ENCODE measurements at places on chromosomes 13 and 19.

DNA sequence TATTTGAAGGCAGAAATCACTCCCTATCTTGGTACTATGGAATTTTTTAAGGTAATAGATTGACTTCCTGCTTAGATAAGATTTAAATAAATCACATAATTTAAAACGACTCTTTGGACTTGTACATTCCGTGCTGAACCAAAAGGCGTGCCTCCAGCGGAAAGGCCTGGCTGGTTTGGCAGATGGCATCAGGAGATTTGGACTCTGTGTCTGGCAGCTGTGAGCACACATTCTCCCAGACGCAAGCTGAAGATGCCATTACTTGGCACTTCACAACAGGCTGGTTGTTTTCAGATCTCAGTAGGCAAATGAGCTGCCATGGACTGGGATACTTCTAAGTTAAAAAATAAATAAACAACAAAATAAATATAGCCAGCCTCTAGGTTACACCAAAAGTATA lies 104.5 kb upstream of the SLC15A1 start:
- no peak for DNase-seq

DNA sequence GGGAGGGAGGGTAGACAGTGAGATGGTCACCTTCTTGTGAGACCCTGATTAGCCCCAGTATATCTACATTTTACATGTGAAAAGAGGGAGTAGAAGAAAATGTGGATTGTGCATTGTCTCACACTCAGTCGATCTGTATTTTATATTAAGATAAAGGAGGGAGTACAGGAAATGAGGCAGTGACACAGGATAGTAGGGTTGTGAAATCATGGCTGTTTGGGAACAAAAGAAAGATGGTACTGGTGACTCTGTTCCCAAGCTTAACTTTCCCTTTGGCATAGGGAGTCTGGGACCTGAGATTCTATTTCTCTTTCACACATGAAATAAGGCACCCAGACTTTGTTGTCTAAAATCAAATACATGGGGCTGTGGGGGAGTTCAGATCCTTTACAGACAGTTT lies 194.7 kb downstream of the ABCC4 start:
- no peak for DNase-seq

DNA sequence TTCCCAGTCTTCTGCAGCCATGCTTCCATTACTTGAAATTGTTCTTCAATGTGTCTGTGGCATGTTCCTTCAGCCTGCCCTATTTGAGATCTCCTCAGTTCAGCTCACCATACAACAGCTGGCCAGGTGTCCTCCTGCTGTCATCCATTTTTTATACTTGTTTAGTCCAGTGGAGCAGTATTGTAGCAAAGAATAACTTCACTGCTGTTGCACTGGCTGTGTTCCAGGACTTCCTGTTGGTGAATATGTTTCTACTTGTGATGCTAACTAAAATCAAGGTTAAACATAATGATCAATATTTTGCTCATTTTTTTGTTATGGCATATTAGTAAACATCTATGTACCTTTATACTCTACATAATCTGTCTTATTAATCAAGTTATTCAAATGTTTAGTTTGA lies 1394.1 kb downstream of the PCDH9 start:
- DNase-seq = no peak

- DNase-seq = no peak
These were observed 460.8 kb downstream of the TBC1D4 start for GRCh38 chr13:75021151-75021550.

DNA sequence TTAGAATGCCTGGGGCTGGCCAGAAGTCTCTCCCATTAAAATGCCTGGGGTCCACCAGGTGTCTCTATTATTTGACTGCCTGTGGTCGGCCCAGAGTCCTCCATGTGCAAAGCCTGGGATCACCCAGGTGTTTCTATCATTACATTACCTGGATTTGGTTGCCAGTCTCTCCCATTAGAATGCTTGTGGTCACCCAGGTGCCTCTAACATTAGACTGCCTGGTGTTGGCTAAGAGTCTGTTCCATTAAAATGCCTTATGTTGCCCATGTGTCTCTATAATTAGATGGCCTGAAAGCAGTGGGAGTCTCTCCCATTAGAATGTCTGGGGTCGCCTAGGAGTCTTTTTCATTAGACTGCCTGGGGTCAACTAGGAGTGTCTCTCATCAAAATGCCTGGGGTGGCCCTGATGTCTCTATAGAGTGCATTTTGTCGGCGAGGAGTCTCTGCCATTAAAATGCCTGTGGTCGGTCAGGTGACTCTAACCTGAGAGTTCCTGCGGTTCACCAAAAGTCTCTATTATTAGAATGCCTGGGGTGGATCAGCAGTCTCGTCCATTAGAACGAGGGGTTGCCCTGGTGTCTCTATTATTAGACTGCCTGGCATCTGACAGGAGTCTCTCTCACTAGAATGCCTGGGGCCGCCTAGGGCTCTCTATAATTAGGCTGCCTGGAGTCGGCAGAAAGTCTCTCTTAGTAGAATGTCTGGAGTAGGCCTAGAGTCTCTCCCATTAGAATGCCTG lies 1540.5 kb downstream of the UQCRFS1 start:
- no peak for DNase-seq

DNA sequence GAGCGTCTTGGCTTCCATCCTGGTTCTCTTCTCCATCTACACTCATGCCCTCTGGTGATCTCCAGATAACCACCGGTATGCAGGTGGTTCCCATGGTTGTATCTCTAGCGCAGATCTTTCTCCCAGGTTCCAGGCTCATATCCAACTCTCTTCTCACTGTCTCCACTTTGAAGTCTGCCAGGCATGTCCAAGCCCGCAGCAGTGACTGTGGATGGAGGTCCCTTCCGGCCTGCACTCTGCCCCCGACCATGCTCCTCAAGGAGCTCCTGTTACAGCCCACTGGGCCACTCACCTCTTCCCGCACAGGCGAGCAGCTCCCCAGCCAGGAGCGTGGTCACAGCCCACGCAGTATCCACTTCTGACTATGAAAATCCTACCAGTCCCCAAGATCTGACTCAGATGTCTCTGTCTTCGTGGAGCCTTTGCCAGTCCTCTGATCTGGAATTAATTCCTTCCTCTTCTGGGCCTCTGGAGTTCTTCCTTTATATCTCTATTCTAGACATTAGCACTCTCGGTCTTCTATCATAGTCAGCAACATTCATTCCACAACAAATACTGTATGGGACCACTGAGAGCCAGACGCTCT lies 100.2 kb downstream of the TEX26 start:
- no peak for DNase-seq

DNA sequence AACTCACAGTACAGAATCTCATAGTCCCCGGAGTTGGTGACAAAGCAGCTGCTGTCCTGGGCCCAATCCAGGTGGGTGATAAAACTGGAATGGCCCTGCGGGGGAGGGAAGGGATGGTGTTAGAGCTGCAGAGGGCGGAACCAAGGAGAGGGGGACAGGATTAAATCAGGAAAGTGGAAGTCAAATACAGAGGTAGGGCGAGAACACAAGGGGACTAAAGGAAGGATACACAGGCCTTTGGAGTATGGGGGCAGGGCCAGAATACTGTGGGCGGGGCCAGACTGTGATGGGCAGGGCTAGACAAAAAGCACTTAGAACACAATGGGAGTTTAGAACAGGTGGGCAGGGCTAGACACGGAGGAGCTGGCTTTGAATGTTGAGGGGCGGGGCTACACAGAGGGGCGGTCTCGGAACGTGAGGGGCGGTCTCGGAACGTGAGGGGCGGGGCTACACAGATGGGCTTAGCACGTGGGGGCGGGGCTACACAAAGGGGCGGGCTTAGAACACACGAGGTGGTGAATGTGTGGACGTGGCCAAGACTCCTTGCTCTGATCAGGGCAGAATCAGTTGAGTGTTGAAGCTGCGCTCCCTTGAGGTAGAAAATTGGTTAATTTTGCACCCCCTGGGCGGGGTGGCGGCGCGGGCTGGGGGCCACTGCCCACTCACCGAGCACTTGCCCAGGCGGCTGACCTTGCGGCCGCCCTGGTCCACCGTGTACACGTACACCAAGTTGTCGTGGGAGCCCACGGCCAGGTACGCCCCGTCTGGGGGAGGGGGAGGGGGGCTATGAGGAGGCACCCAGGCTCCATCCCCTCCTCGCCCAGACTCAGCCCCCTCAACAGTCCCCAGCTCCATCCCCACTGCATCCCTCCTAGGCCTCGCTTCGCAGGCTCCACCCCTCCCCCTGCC lies 14.0 kb upstream of the GPR4 start:
- DNase-seq = peak; percentile 91

DNA sequence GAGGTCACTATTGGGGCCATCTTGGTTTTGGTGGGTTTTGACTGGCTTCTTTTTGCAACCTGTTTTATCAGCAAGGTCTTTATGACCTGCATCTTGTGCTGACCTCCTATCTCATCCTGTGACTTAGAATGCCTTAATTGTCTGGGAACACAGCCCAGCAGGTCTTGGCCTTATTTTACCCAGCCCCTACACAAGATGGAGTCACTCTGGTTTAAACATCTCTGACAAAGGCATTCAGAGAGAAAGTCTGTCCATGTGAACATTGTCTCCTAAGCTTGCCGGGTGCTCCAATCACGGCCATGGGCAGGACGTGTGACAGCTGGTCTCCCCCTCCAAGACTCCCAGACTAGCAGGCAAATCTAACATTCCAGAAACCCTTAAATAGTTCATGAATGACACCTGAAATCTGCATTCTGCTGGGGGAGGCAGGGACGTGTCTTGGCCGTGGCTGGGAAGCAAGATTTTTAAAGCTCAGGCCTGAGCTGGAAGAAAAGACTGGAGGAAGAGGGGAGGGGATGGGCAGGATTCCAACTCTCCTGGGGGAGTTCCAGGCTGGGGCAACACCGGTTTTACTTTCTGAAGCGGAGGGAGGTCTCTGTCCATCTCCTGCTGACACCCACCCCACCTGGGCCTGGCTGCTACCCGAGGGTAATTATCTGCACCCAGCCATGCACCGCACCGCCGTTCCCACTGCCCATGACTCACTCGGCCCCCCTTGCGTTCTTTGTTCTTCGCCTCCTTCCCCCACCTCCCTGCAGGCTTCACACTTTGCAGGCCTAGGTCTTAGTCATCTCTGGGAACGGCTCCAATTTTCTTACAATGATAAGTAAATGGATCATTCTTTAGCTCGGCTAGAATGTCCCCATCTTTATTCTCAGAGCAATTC lies 11.6 kb upstream of the OR1M1 start:
- no peak for DNase-seq

GRCh38 chr19:14686411-14686810 lies 3.4 kb upstream of the ZNF333 start:
- no peak for DNase-seq

DNA sequence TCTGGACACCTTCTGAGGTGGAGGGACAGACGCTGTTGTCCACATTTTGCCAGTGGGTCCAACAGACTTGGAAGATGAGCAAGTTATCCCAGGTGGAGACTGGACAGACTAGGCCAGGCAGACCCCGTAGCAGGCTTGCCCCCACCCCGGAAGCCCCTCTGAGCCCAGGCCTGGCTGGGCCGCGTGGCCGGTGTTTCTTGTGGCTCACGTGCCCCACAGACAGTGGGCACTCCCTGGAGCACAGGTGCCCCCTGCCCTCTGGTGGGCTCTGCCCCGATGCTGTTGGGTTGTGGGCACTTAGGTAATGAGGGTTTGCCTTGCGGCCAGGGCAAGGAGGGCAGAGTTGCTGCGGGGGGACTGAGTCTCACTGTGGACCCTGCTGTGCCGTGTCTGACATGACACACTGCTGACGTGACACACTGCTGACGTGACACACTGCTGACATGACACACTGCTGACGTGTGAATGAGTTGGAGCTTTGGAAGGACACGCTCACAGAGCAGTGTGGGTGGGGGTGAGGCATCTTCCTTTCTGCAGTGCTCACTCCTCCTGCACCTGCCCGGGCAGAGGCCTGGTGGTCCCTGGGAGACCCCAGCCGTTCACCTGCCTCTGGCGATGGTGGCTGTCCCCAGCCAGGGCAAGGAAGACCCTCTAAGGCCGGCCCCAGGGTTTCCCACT lies 25.1 kb downstream of the DOT1L start:
- DNase-seq = no peak

DNA sequence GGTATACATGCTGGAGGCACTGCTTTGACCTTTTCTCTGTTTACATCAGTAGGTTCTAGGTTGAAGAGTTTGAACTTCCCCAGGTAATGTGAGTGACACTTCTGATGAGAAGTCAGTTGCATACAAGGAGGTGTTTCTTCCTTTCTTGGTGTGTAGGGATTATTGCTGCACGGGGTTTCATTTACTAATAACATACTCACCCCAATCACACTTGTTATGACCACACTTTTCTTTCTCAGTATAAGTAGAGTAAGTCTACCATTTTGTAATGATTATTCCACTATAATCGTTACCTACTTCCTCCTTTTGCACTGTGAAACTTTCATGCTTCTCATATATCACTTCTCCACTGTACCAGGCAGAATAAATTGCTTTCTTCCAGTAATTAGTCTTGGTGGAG lies 138.0 kb downstream of the TNFSF13B start:
- no peak for DNase-seq

Data from stimulated activated CD4-positive, alpha-beta T cell treated with anti-CD3 and anti-CD28 coated beads, Interleukin-12 subunit alpha, Interleukin-12 subunit beta, amount 100 ng/mL, for 48 hours (primary cell).